ENCODE measurements at places on chromosomes 16 and 17.

DNA sequence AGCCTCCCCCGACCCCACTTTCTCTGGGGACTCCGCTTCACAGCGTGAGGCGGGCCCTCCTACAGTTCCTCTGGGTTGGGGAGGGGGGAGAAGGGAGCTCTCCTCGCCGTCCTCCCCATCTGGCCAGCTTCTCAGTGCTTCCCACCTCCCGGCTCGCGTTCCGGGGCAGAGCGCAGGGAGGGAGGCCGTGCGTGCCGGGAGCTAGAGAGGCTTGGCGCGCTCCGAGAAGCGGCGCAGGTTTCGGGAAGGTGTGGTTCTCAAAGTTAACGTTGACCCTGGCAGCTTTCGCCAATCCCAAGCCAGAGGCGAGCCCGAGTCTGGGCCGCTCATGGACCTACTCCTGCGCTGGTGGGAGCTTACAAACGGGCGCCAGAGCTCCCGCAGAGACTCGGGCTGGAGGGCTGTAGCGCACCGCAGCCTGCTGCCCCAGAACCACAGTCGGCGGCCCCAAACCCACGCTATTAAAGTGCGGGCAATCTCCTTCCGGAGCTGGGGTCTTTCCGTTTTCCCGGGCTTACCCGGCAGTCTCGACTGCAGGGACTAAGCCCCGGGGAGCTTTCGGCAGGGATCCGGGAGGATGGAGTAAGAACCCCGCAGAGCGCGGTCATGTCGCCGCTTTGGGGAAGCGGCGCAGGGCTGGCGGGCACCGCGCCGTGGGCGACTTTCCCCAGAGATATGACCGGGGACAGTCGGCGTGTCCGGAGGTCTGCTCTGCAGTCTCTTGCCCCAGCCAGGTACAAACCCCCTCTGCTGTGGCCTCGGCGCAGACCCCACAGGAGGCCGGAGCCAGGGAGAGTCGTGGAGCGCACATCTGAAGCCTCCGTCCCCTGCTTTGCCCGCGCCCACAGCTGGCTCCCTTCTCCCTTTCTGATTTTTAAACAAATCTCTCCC, 787 bp downstream of the CDH11 start:
- peak; percentile 46 for DNase-seq
- H3K4me1 ChIP-seq = no peaks in the 10 kb centered on the region
- peak overlapping the region; percentile 85 for H3K4me3 ChIP-seq
- peaks cover 32% of the 10 kb centered on the region for H3K27me3 ChIP-seq

DNA sequence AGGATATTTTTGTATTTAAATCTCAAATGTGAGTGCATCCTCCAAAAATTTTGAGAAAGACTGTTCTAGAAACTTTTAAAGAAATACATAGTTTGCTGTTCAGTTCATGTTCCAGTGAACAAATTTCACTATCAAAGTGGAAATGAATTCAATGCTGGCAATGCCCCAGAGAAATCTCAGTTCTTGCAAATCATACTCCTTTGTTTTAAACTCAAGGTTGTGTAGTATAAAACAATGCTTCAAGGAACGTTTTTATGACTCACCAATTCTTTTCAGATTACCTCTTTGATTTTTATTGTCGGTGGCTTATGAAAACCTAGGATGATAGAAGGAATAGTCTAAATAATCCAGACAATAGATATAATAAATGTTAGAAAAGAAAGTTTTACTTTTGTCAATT, 17.6 kb downstream of the LPCAT2 start:
- H3K36me3 ChIP-seq = 0 out of 2 replicates have a peak, but pooled peaks cover 4% of the 10 kb centered on the region
- no peaks in the 10 kb centered on the region for H3K27me3 ChIP-seq

GRCh38 chr17:32519228-32520103, 32.7 kb downstream of the CDK5R1 start:
- no peaks in the 10 kb centered on the region for H3K27me3 ChIP-seq
- H3K4me1 ChIP-seq = peaks cover 22% of the 10 kb centered on the region
- H3K27ac ChIP-seq = no peak overlapping the region
- no peaks in the 10 kb centered on the region for H3K36me3 ChIP-seq
- peak; percentile 94 for DNase-seq

GRCh38 chr17:17712268-17712924, 31.1 kb downstream of the RAI1 start:
- peaks cover 11% of the 10 kb centered on the region for H3K27me3 ChIP-seq
- H3K27ac ChIP-seq = no peak overlapping the region
- no peak overlapping the region for H3K4me3 ChIP-seq
- no peak for DNase-seq
- no peaks in the 10 kb centered on the region for H3K36me3 ChIP-seq

DNA sequence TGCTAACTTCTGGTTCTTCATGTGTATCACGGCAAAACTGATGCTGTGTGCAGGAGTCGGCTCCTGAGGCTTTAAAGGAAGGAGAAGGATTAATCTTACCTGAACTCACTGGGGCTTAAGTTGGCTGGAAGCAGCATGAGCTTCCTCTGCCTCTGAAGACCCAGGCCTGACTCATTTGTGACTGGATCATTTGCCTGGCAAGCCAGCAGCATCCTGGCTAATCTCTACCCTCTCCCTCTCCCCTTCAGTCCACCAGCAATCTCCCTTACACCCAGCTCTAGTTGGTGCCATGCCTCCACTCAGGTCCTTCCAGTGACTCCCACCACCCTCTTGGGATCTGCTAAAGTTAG, 150.3 kb downstream of the IRX3 start:
- no peak overlapping the region for H3K4me3 ChIP-seq
- H3K27me3 ChIP-seq = no peaks in the 10 kb centered on the region
- no peaks in the 10 kb centered on the region for H3K4me1 ChIP-seq

DNA sequence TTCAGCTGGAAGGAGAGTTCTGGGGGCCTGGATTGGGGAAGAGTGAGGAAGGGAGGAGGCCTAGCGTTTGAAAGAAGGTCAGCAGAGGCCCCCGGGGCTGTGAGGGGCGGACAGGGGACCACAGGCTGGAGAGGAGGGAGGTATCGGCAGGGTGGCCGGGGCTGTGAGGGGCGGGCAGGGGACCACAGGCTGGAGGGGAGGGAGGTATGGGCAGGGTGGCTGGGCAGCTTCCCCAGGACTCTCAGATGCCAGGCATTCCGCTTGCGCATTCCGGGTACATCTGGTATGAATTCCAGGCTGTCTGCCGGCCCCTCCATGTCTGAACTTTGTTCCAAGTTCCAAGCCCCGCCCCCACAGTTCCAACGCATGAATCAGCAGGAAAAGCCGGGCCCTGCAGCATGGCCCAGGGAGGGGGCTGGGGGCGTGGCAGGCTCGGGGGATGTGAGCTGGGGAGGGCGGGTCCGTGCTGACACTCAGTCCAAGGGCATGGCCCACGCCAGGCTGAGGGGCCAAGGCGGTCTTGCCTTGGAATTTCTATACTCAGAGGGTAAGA, 4.3 kb upstream of the TLCD2 start:
- no peak overlapping the region for H3K27ac ChIP-seq
- DNase-seq = peak; percentile 98
- peaks cover 13% of the 10 kb centered on the region for H3K36me3 ChIP-seq

DNA sequence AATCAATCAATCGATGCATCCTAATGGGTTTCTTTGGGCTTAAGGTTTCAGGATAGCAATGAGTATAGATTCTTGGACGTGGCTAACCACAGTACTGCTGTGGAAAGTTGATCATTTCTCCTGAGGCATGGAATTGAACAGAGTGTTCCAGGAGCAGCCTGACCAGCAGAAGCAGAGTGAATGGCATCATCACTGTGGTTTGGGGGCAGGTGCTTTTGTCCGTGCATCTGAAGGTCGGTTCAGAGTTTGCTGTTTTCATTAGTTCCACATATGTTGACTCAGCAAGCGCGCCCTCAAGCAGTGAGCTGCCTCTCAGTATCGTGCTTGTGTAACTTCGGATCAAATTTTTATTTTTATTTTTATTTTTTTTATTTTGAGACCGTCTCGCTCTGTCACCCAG, 24.9 kb downstream of the KIAA0513 start:
- H3K4me1 ChIP-seq = no peaks in the 10 kb centered on the region
- no peak for DNase-seq
- no peaks in the 10 kb centered on the region for H3K27me3 ChIP-seq
- H3K27ac ChIP-seq = no peak overlapping the region
- H3K4me3 ChIP-seq = no peak overlapping the region

GRCh38 chr16:89080196-89080853, 13.3 kb upstream of the ACSF3 start:
- no peak for DNase-seq
- H3K4me1 ChIP-seq = no peaks in the 10 kb centered on the region
- peaks cover 7% of the 10 kb centered on the region for H3K36me3 ChIP-seq
- H3K27ac ChIP-seq = no peak overlapping the region

DNA sequence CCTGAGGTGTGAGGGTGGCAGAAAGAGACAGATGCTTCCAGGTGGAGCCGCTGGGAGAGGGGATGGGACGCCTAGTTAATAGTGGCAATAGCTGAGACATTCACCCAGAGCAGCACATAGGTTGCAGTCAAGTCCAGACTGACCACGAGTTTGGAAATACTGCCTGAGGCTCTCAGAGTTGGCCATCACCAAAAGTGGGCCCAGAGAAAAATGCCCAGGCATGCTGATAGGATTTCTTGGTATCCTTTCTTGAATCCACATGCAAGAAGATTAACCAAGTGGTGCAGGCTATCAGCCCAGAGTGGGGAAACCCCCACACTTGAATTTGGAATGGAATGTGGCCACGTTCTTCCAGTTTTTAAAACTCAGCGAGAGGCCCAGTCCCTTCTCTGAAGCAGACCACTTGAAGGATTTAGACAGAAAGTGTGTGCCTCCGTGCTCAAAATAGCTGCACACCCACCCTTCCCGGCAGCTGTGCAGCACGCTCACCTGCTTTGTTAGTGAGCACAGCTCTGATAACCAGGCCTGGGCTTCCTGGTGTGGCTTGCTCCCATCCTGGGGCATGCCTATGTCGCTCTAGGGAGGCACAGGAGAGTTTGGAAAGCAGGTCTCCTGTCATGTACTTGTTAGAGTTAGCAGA, 35.7 kb downstream of the PLD6 start:
- no peak overlapping the region for H3K27ac ChIP-seq
- no peaks in the 10 kb centered on the region for H3K4me1 ChIP-seq
- no peak overlapping the region for H3K4me3 ChIP-seq
- peaks cover 36% of the 10 kb centered on the region for H3K36me3 ChIP-seq
- H3K27me3 ChIP-seq = no peaks in the 10 kb centered on the region

- 0 out of 2 replicates have a peak, but pooled peaks cover 2% of the 10 kb centered on the region for H3K27me3 ChIP-seq
- no peak overlapping the region for H3K4me3 ChIP-seq
- H3K4me1 ChIP-seq = peaks cover 5% of the 10 kb centered on the region
- DNase-seq = peak; percentile 23
- no peaks in the 10 kb centered on the region for H3K36me3 ChIP-seq
Observed at GRCh38 chr17:34765291-34765690, 185.9 kb downstream of the TMEM132E start.

- no peaks in the 10 kb centered on the region for H3K27me3 ChIP-seq
- no peak overlapping the region for H3K27ac ChIP-seq
- no peaks in the 10 kb centered on the region for H3K36me3 ChIP-seq
- H3K4me1 ChIP-seq = no peaks in the 10 kb centered on the region
Observed at GRCh38 chr17:54013072-54013471, 190.3 kb downstream of the KIF2B start.

GRCh38 chr17:7026471-7027115, 3.7 kb downstream of the BCL6B start:
- peak; percentile 57 for DNase-seq
- H3K36me3 ChIP-seq = peaks cover 27% of the 10 kb centered on the region
- 0 out of 2 replicates have a peak, but pooled peaks cover 2% of the 10 kb centered on the region for H3K4me1 ChIP-seq
- peaks cover 6% of the 10 kb centered on the region for H3K27me3 ChIP-seq
- no peak overlapping the region for H3K4me3 ChIP-seq
- H3K27ac ChIP-seq = no peak overlapping the region

GRCh38 chr17:79362772-79363305, 248.0 kb downstream of the RBFOX3 start:
- no peaks in the 10 kb centered on the region for H3K27me3 ChIP-seq
- no peak overlapping the region for H3K27ac ChIP-seq
- H3K4me1 ChIP-seq = no peaks in the 10 kb centered on the region
- H3K36me3 ChIP-seq = no peaks in the 10 kb centered on the region

- H3K27ac ChIP-seq = no peak overlapping the region
- H3K4me3 ChIP-seq = no peak overlapping the region
- H3K4me1 ChIP-seq = no peaks in the 10 kb centered on the region
- 0 out of 3 replicates have a peak, but pooled peaks cover under 1% of the 10 kb centered on the region for H3K36me3 ChIP-seq
Observed at GRCh38 chr17:34726536-34727384, 147.4 kb downstream of the TMEM132E start.

GRCh38 chr17:45277992-45278391, 16.1 kb upstream of the SPATA32 start:
- no peak overlapping the region for H3K27ac ChIP-seq
- peaks cover 2% of the 10 kb centered on the region for H3K36me3 ChIP-seq
- DNase-seq = no peak
- H3K4me1 ChIP-seq = no peaks in the 10 kb centered on the region
- no peak overlapping the region for H3K4me3 ChIP-seq

GRCh38 chr17:57939797-57940196, 15.4 kb downstream of the CUEDC1 start:
- H3K27me3 ChIP-seq = no peaks in the 10 kb centered on the region
- no peak overlapping the region for H3K27ac ChIP-seq
- no peaks in the 10 kb centered on the region for H3K36me3 ChIP-seq
- peaks cover 2% of the 10 kb centered on the region for H3K4me1 ChIP-seq

DNA sequence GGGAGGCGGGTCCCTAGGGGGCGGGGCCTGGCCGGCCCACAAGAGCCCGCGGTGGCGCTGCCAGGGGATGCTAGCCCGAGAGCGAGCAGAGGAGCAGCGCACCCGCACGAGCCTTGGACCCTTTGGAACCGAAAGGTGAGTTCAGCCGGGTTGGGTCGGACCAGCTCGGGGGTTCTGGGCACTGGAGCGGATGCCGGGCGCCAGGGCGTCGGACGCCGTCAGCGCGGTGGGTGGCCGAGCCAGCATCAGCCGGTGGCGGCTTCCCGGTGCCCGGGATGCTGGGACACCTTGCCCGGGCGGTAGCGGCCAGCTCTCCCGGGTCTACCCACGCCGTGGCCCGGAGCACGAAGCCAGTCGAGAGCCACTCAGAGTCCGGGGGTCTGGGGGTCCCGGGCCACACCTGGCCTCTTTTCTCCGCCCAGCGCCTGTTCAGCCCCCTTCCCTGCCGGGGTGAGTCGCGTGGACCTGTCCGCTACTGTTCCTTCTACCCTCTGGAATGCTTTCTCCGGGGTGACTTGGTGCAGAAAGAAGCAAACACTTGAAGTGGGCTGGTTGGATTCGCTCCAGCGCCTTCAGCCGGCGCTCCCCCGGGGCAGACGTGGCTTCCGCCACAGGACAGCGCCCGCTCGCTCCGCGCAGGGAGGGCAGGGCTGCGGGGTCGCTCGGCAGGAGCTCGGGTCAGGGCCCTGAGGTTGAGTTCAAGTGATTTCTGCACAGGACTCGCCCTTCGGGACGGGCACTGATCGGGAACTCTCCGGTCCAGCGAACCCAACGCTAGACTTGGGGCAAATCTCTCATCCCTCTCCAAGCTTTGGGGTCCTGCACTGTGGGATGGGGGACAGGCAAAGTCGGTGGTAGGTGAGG, at the start of gene SCNN1G:
SCNN1G (plus strand) TSS at position 67 of the 864 bp plus-strand sequence. CDS start 3,527 bp downstream, outside the sequence.
- no peaks in the 10 kb centered on the region for H3K36me3 ChIP-seq
- H3K4me3 ChIP-seq = peak within 1 kb of the TSS; percentile 61
- H3K27me3 ChIP-seq = peaks cover 15% of the 10 kb centered on the region
- H3K27ac ChIP-seq = no peak within 1 kb of the TSS
- no peaks in the 10 kb centered on the region for H3K4me1 ChIP-seq
- peak; percentile 42 for DNase-seq
